ENCODE measurements at places on chromosomes 6 and 20. TPM values are rescaled to one million over a fixed set of nuclear protein-coding genes. Genes with fewer than 3 reads are reported as not detected.

- no peaks in the 10 kb centered on the region for H3K36me3 ChIP-seq
- H3K27me3 ChIP-seq = no peaks in the 10 kb centered on the region
- no peak overlapping the region for H3K27ac ChIP-seq
- DNase-seq = no peak
- H3K4me3 ChIP-seq = no peak overlapping the region
Observed at GRCh38 chr6:45132059-45132458, 196.1 kb upstream of the RUNX2 start.

DNA sequence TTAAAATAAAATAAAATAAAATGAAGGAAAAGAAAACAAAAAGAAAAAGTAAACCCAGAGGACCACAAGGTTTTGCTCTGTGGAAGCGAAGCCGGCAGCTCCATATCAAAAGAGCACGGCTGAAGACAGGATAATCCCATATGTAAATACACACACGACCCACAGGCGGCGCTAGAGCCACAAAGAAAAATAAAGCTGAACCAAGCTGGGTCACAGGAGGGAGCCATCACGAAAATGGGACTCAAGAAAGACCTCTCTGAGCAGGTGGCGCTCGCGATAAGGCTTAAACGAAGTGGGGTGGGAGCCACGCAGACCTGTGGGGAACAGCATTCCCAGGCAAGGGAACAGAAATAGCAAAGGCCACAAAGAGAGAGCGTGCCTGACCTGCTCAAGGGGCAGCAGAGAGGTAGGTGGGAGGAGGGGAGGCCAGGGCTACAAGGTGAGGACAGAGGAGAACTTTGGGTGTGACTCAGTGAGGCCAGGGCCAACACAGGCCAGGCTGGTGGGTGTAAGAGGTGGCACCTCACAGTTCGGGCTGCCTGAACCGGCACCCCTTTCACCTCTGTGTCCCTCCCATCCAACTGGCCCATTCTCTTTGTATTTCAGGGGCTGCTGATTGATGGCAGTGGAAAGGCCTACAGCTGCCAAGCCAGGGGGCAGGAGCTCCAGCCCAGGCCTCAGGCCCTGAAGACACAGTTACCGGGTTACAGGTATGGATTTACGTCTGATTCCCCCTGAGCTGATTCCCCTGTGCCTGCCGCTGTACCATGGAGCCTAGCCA is 26.0 kb downstream of the PTGIS start:
- H3K4me3 ChIP-seq = no peak overlapping the region
- no peaks in the 10 kb centered on the region for H3K27me3 ChIP-seq
- H3K36me3 ChIP-seq = no peaks in the 10 kb centered on the region
- H3K27ac ChIP-seq = no peak overlapping the region
- peak; percentile 96 for DNase-seq

DNA sequence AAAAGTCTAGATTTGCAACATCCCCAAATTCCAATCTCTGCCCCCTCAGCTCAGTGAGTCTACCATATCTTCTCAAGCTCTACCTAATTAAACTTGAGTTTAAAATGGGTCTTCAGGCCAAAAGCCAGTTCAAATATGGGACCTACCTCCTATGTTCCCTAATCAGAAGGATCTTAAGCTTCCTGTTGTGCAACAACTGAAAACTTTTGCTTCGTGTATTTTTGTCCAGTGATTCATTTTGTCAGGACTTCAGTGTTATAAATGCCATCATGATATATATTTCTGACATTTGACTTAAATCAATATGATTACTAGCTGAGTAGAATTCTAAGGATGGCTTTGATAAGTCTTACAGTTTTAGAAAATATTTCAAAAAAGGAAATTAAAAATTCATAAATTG is 622.6 kb upstream of the PTCHD4 start:
- H3K27ac ChIP-seq = no peak overlapping the region
- H3K27me3 ChIP-seq = no peaks in the 10 kb centered on the region
- no peak overlapping the region for H3K4me3 ChIP-seq
- H3K4me1 ChIP-seq = 0 out of 2 replicates have a peak, but pooled peaks cover 3% of the 10 kb centered on the region
- H3K36me3 ChIP-seq = no peaks in the 10 kb centered on the region
- DNase-seq = no peak

DNA sequence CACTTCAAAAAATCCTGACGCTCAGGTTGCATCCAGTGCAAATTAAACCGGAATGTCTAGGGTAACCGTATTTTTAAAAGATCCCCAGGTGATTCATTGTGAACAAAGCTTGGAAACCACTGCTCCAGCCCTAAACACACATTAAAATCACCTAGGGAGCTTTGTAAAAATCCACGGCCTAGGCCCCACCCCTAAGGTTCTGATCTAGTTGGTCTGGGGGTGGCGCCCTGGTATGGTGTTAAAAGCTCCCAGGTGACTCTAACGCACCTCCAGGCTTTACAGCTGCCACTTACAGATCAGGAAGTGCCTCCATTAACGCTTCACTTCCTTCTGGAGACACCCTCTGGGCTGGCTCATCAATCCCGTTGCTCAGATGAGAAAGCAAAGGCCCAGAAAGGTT is 92.2 kb downstream of the GRM4 start:
- H3K27me3 ChIP-seq = no peaks in the 10 kb centered on the region
- no peaks in the 10 kb centered on the region for H3K36me3 ChIP-seq
- peak; percentile 59 for DNase-seq
- H3K4me1 ChIP-seq = peaks cover 24% of the 10 kb centered on the region
- no peak overlapping the region for H3K4me3 ChIP-seq
- H3K27ac ChIP-seq = no peak overlapping the region

PRPH2 gene
- 0.89 TPM for total RNA-seq
